ENCODE measurements at places on chromosomes 13 and 19.

DNA sequence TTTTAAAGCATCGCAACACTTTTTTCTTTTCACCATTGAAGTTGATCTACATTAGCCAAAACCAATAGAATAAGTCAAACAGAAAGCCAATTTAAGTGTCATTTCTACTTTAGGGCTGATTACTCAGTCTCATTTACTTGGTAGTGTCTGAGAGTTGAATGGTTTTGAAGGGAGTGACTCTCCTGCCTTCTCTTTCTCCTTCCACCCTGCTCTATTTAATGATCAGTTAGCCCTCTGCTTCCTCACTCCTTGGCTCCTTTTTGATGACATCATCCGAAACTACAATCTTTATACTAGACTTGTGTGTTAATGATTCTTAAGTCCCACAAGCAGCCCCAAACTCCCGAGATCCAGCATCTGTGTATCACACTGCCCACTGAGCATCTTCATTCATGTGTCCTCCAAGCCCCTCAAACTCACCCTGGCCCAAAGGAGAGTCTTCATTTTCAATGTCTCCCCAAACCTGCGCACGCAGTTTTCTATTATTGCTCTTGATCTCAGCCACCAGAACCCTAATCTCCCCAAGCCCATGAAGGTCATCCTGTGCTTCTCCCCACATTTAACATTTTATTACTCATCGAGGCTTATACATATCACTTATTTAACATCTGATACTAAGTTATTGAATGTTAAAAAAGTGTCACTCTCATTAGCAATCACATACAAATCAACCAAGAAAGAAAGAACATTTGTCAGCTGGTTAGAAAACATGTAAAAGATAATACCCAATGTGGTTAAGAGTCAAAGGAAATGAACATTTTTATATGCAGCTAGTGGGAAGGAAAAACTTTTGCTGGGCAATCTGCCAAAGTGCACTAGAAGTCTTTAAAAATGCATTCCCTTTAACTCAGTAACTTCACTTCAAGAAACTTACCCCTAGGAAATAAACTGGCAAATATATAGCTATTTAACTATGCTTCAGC lies 32.2 kb upstream of the ARGLU1 start:
- DNase-seq = no peak

DNA sequence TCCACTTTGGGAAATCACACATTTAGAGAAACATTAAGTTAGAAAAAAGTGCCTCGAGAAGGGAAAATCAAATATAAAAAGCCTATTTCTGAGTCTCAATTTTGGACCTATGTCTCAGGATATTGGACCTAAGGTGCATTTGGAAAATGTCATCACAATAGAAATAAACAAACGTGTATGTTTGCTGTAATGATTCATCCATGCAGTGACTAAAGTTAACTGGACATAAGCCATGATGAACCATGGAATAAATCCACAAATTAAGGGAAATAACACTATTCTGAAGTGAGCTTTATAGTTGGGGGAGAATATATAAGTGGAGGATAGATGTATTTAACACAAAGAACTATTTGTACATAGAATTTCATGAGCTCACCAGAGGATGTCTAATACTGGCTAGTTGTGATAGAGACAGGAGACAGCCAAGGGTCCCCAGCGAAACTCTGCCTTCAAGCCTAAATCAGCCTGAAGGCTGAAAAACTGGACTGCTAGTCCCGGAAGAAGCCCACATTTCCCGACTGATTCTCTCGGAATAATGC lies 963.3 kb upstream of the SPRY2 start:
- no peak for DNase-seq

- no peak for DNase-seq
These were observed 23.4 kb downstream of the IPO5 start for GRCh38 chr13:97976610-97977521.

DNA sequence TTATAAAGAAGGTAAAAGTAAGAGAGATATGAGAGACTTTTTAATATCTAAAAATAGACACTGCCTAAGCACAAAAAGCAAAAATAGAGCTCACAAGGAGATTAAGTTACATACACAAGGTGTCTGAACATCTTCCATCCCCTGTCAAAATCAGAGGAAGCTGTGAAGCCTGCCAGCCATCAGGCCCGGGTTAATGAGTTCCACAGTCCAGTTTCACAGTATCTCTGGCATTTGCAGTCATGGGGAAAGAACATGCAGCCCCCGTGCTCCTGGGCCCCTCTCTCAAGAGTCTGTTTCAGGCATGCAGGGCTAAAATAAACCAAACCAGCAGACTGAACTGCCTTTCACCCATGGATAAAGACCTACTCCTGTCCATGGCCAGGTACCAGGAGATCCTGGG lies 79.2 kb downstream of the TBC1D4 start:
- no peak for DNase-seq

GRCh38 chr13:97653443-97654140 lies 219.6 kb downstream of the RAP2A start:
- no peak for DNase-seq

- DNase-seq = no peak
These were observed 30.6 kb downstream of the CERS1 start for GRCh38 chr19:18865106-18865972.

- no peak for DNase-seq
These were observed 21.8 kb upstream of the OR10H1 start for GRCh38 chr19:15837221-15837731.

- no peak for DNase-seq
These were observed 249.5 kb upstream of the SLC10A2 start for GRCh38 chr13:103315711-103316110.

- no peak for DNase-seq
These were observed 1.2 kb downstream of the SLC7A9 start for GRCh38 chr19:32868206-32868950.

GRCh38 chr13:110006304-110006703 lies 219.9 kb upstream of the IRS2 start:
- DNase-seq = no peak

DNA sequence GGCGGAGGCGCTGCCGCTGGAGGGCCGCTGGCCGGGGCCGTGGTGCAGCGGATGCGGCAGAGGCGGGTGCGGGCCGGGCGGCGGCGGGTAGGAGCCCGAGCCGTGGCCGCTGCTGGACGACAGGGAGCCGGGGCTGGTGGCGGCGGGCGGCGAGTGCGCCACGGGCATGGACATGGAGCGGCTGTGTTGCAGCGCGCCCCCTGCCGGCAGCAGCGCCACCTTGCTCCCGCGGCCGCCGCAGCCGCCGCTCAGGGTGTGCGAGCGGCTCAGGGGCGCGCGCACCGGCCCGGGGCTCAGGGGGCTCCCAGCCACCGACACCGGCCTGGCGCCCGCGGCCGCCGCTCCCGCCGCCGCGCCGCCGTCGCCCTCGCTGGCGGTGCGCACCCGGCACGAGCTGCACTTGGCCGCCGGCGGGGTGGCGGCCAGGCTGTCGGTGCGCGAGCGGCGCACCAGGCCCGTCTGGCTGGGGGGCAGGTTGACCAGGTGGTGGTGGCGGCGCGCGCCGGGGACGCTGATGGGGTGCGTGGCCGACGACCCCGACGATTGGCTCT lies 1.7 kb downstream of the IRS2 start:
- peak; percentile 74 for DNase-seq

DNA sequence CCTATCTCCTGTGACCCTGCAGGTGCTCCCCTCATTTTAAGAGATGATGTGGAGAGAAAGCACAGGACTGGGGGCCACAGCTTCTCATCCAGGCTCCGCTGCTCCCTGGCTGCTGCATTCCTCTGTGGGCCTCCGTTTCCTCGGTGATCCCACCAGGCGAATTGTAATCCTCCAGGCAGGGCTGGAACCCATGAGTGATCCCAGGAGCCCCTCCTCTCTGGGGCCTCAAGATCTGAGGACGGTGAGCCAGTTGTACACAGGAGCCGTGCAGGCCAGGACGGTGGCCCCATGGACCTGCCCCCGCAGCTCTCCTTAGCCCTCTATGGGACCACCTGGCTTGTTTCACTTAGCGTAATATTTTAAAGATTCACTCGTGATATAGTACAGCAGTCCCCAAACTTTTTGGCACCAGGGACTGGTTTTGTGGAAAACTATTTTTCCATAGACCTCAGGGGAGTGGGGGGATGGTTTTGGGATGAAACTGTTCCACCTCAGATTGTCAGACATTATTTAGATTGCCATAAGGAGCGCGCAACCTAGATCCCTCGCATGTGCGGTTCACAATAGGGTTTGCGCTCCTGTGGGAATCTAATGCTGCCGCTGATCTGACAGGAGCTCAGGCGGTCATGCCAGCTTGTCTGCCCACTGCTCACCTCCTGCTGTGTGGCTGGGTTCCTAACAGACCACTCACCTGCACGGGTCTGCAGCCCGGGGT lies 5.6 kb downstream of the FFAR3 start:
- DNase-seq = no peak

Measured in activated CD4-positive, alpha-beta memory T cell treated with anti-CD3 and anti-CD28 coated beads for 36 hours (primary cell).